ENCODE measurements at places on chromosomes 13 and 19.

DNA sequence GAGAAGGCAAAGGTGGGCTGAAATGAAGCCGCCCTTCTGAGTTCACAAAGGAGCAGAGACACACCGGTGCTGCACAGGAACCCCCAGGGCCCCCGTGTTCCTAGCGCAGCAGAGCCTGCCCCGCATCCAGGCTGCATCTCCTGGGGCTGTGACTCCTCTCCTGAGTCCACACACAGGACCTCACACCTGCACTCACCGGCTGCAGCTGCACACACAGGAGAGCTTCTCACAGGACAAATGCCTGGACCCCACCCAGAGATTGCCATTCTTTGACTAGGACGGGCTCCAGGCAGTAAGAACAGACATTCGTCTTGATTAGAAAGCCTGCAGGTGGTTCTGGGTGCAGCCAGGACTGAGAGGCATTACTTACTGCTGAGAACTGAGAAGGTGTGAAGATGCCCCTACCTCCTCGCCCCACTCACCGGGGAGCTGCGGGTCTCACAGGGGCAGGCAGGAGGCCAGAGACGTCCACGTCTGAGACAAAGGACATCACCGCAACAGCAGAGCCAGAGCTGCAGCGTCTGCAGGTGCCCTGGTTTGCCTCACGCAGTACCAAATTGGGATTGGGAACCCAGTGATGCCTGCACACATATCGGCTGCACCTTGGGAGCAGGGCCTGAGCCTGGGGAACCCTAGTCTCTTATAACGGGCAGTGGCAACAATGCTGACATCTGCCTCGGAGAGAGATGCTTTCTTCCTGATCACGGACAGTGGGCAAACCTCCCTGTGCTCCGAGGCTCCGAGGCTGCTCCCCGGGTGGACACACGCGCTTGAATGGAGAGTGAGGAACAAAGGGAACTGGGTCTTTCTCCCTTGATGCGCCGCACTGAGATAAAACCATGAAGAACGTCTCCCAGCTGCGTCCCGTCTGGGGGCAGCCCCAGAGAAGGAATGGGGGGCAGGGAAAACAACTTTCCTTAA, 50.4 kb downstream of the RASA3 start:
- no peak for DNase-seq

DNA sequence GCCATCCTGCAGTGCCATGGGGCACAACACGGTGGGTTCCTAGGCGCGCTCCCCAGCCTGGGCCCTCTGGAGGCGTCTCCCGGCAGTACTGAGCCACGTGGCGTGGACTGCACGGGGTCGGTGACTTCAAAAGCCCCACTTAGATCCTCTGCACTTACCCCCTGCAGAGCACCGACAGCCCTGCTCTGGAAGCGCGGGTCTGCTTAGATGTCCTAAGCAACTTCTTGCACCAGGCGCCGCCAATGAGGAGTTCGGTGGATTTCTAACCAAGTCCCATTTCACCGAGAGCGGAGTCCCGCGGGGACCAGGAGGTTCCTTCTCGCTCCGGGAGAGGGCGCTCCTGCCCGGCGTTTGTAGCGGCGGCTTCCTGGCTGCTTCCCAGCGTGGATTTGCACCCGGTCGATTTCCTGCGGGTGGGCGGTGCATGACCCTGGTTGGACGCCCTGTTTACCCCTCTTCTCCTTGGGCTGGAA, 25.2 kb upstream of the ZNF845 start:
- DNase-seq: no peak

- no peak for DNase-seq
Measured at GRCh38 chr13:105333416-105333815, 1202.0 kb downstream of the EFNB2 start.

DNA sequence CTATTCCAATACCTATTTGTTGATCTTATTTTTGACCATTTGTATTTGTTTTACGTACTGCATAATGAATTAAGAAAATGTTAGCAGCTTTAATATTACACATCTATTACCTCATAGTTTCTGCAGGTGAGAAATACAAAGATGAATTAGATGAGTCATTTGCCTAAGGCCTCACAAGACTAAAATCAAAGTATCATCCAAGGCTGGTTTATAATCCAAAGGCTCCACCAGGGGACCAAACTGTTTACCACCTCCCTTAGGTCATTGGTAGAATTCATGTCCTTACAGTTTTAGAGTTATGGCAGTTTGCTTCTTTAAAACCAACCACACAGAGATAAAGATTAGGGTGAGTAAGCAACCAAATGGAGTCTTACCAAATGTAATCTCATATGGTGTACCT, 848.1 kb downstream of the SLITRK6 start:
- DNase-seq: no peak

GRCh38 chr13:44425041-44425814, 51.6 kb downstream of the SERP2 start:
- no peak for DNase-seq

DNA sequence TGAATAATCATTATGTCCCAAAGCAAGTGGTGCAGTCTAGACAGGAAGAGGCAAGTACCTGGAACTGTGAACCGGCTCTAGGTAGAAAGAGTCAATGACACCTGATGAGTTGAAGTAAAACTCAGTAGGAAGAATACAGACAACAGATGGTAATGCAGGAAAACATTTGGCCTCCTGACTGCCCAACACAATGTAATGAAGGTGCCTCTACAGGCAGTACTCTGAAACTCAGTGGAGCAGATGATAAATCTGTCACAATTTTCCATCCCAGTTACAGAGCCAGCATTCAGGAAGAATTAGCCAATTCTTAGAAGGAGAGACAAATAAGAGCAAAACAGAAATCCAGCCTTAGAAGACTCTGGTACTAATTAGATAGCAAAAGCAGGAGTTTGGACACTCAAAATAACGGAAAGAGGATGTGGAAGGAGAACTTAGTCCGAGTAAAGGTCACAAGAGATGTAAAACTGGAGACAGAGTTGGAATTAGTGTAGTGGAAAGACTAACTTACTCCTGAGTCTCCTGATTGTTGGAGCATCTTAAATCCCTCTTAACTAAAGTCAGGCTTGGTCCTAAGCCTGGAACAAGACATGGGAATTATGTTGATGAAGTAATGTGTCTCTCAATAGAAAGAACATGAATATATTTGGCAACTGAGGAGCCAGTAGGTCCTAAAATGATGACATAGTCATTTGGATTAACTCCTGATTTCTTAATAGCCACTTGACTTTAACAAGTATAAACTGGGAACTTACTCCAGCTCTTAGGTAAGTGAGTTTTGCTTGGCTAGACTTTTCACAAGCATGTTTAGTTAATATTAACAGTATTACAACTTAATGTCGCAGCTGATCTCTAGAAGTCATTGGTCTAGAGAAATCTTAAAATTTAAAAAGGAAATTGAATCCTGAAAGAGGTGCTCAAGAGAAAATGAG, 457.3 kb upstream of the MIR17HG start:
- no peak for DNase-seq

- DNase-seq: no peak
Measured at GRCh38 chr13:33380487-33381079, 95.0 kb upstream of the STARD13 start.

- DNase-seq: no peak
Measured at GRCh38 chr13:44021422-44021821, 141.7 kb downstream of the LACC1 start.

DNA sequence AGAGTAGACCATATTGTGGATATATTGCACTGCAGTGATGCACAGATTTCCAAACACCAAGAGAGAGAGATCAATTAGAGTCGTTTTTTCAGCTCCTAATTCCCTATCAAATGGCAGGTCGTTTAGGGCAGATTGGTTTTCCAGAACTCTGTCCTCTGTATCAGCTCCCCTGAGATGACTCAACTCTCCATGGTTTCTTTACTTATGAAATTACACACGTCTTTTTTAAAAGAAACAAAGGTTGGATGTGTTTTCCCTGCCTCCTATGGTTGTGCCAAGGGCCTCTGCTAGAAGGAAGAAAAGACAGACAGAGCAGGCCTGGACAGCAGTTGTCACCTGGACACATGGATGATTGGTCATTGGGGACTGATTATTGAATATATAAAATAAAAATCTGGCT, 478.1 kb upstream of the NBEA start:
- DNase-seq: no peak

- no peak for DNase-seq
Measured at GRCh38 chr19:50721441-50722137, 1.6 kb upstream of the CLEC11A start.

DNA sequence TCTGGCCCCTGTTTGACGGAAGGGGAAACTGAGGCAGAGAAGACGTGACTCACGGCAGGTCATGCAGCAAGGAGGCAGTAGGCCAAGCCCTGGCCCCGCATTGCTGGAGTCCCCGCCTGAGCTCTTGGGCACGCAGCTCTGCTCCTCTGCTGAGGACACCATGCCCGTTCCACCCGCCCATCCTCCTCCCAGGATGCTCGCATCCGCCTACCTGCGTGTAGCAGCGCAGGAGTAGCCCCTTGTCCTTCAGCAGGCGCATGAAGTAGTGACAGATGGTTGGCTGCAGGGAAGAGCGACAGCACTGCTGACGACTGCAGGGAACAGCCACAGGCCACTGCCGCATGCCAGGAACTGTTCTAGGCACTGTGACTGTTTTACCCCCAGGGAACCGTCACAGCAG, 10.5 kb downstream of the SIRT2 start:
- no peak for DNase-seq

- no peak for DNase-seq
Measured at GRCh38 chr13:83214452-83214851, 667.8 kb downstream of the SLITRK1 start.

GRCh38 chr19:2511991-2512390, 36.1 kb downstream of the GADD45B start:
- DNase-seq: no peak

GRCh38 chr19:51713319-51714285, 10.2 kb downstream of the HAS1 start:
- DNase-seq: no peak

- DNase-seq: no peak
Measured at GRCh38 chr19:45587873-45588272, 3.3 kb upstream of the OPA3 start.

DNA sequence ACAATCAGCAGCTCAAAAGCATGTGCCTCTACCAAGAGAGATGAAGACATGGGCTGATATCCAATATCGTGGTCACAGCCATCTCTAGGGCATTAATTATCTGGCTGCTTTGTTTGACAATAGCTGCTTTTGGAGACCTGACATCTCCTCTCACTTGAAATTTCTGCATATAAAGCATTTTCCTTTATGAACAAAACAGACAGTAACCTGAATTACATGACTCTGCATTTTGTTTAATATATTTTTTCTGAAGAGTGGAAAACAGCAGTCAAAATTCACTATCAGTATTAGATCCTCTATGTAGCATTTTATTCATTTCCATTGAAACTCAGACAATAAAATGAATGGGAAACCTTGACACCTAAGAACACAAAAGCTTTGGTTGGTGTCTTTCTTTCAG, 42.4 kb upstream of the ESD start:
- DNase-seq: no peak

DNA sequence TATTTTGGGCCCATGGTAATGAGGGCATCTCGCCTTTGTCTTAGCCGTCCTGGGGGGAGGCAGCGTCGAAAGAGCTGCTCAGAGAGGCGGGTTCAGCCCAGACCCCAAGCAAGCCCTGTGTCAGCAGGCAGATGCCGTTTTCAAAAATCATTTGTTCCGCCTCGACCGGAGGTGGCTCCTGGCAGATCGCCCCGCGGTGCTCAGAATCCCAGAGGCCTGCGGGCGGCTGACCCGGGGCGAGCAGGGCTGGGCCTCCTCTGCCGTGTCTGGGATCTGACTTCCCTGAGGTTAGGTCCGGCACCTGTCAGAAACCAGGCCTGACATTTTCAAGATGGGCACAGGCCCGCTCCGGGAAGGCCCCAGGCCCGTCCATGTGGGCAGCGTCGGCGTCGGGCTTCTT, 36.1 kb downstream of the CRTC1 start:
- DNase-seq: no peak

DNA sequence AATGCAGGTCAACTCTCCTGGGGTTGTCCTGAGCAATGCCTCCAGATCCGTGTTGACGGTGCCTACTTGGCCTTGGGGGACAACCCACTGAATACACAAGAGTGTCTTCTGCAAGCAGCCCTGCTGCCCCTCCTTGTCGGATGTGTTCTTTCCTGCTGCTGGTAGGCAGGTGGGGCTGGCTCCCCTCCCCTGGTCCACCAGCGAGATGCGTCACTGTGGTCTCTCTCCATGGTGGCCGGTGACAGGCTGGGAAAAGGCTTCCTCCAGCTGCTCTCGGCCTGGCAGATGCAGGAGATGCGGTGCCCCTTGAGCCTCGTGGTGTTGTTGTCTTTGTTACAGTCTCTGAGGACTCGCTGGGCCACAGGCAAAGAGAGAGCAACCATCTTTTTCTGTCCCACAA, 84.9 kb downstream of the RGCC start:
- DNase-seq: no peak

GRCh38 chr13:113109151-113110047, 3.8 kb downstream of the F7 start:
- DNase-seq: no peak

DNA sequence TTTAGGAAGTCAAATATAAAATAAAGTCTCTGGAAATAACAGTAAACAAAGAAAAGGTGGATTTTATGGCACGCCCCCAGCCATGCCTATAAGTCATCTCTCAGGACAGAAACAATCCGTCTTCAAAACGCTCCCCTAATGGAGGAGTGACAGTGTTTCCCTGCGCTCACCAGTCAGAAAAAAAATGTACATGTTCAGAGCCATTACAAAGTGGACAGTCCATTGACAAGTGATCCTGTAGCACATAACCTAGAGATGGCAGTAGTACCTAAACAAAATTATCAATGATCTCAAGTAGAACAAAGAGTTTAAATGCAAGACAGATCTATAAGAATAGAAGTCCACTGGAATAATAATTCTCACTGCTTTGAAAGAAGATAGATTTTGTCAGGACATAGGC, 891.7 kb upstream of the MIR17HG start:
- no peak for DNase-seq

DNA sequence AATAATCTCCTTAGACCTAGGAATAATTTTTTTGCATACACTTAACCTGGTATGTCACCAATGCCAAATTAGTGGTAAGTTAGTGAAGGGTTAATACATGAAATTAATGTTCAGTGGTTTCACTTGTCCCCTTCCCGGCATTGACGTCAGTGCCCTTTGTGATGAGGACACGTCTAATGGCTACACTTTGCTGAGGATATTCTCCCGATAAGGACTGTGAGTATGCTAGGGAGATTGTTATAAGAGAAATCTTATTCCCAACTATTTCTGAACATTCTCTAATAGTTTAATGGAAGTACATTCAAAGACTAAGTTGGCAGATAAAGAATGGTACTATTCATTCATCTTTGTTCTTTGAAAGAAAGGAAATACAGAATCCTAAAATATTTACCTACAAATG, 102.4 kb downstream of the TNFRSF19 start:
- DNase-seq: no peak

GRCh38 chr13:93147946-93148345, 78.7 kb upstream of the GPC6 start:
- no peak for DNase-seq
